Adipose tissue (tissue), 3 donors: ENCODE measurements at places on chromosomes 13 and 19. TPM values are rescaled to one million over a fixed set of nuclear protein-coding genes. Genes with fewer than 3 reads are reported as not detected.

CACNG7 gene
- polyA plus RNA-seq: not detected

AMER2 gene
- 0.01 TPM for polyA plus RNA-seq

CDC42EP5 gene
- polyA plus RNA-seq: 17.1 TPM

FUT3 gene
- polyA plus RNA-seq: 2.6 TPM

JSRP1 gene
- 0.56 TPM for polyA plus RNA-seq

LPAR2 gene
- 12.6 TPM for polyA plus RNA-seq

YIF1B gene
- polyA plus RNA-seq: 27.7 TPM

IL4I1 gene
- 1.5 TPM for polyA plus RNA-seq

NLRP5 gene
- not detected for polyA plus RNA-seq

SBK2 gene
- polyA plus RNA-seq: 0.12 TPM
